ENCODE measurements at places on chromosomes 4 and X. TPM values are rescaled to one million over a fixed set of nuclear protein-coding genes. Genes with fewer than 3 reads are reported as not detected.

DNA sequence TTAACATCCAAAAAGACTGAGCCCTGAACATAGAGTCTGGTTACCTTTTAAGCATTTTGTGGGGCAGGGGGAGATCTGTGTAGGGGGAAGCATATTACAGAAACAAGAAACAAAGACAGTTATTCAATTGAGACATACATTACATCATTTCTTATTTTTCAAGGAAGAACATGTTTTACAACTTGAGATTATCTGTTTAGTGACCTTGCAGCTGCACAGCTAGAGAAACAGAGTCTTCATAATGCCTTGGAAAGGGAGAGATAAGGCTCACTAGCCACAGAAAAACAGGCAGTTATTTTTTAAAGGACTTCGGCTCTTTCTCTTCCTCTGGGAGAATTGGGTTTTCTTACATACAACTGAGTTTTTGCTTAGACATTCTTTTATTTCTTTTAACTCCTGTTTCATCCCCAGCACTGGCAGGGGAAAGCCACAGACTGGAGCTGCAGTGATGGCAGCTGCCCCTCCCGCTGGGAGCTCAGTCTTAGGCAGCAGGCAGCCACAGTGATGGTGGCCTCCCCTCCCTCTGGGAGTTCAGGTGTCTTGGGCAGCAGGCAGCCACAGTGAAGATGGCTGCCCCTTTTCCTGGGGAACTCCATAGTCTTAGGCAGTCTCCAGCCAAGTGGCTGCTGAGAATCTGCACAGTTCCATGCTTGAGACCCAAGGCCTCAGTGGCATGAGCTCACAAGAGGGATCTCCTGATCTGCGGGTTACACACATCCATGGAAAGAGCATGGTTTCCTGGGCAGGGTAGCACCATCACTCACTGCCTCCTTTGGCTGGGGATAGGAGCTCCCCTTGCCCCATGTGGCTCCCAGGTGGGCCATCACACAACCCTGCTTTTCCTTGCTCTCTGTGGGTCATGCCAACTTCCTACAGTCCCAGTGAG lies 19.4 kb upstream of the TMPRSS11F start:
- DNase-seq: no peak

- no peak for DNase-seq
Measured at GRCh38 chrX:149939655-149939904, 1.3 kb upstream of the EOLA2 start.

DNA sequence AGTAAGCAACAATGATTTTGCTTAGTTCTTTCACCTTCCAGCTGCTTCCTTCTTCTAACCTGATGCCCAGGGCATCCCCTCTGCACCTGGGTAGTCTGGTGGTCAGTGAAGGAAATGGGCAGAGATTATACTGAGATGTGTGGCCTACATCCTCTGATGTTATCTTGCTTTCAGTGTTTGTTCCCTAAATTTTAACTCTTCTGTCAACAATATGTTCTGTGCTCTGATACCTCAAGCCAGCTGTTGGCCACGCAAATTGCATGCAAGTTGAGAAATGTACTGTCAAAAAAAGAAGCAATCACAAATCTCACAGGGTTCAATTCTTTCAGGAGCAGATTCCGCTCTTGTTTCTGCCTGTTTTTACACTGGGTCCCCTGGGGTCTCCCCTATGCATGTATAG lies 73.8 kb downstream of the FBXW7 start:
- DNase-seq: no peak

DNA sequence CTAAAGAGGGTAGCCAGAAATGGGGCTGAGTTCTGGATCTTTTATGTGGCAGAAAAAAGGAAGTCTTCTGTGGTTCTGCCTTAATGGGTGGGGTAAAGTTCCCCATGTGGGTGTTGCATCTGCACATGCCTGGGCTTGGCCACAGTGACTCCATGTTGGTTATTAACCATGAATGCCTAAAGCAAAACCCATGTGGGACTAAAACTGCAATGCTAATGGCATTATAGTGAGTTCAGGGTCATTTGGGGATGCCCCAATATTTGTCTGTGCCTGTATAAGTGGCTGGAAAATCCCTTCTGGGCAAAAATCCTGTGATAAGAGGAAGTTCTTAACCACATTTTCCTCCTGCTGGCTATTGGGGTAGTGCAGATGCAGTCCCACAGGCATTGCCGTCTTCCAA lies 857.4 kb downstream of the FAT4 start:
- no peak for DNase-seq

GRCh38 chr4:88841635-88842034 lies 144.0 kb upstream of the NAP1L5 start:
- DNase-seq: no peak

RGN gene
- 0.82 TPM for polyA plus RNA-seq

DNA sequence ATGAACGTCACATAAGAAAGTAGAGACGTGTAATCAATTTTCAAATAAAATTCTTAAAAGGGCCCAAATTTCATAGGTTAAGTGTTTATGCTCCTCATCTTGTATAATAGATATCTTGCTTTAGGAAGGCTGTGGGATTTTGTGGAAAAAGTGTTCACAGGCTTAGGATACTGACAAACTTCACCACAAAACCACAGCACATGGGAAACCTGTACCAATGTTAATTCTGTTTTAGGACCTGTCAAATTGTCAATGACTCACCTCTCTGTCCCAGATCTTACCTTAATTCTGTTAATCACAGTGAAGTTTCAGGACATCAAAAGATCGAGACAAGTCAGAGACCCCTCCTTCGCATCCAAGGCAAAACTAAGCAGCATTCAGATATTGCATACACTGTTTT lies 24.2 kb downstream of the FGFBP1 start:
- DNase-seq: no peak

GRCh38 chr4:173525118-173526011 lies 4.7 kb downstream of the HAND2 start:
- DNase-seq: no peak

- DNase-seq: no peak
Measured at GRCh38 chrX:118679290-118679689, 48.1 kb upstream of the IL13RA1 start.

- no peak for DNase-seq
Measured at GRCh38 chr4:173883821-173884220, 353.8 kb upstream of the HAND2 start.

INTU gene
- polyA plus RNA-seq: 4.5 TPM

GABRE gene
- 40.1 TPM for polyA plus RNA-seq

GABRQ gene
- not detected for polyA plus RNA-seq

TEC gene
- 0.20 TPM for polyA plus RNA-seq

GRCh38 chr4:154073107-154073822 lies 284.4 kb upstream of the SFRP2 start:
- DNase-seq: peak; percentile 44

All from BJ (cell line).